AG08396 (cell line): ENCODE measurements at places on chromosomes 13 and 19.

- peak; percentile 26 for DNase-seq
Observed at GRCh38 chr13:113273851-113274590, 23.0 kb upstream of the LAMP1 start.

DNA sequence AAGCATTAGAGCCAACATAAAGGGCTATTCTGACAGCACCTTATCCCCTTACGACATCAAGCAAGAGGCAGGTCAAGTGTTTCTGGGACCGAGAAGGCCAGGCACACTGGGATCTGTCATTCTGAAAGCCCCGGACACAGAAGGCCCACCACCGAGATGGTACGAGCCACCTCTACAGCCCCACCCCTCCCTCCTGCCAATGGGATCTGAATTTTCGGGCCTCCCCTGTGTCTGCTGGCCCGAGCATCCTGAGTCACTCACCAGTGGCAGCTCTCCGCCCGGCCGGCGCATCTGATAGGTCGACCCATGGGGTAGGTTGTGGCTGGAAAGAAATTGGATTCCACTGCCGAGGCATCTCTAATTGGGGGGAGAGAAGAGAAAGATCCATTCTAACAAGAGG lies 2.6 kb downstream of the TIMM44 start:
- DNase-seq = no peak

DNA sequence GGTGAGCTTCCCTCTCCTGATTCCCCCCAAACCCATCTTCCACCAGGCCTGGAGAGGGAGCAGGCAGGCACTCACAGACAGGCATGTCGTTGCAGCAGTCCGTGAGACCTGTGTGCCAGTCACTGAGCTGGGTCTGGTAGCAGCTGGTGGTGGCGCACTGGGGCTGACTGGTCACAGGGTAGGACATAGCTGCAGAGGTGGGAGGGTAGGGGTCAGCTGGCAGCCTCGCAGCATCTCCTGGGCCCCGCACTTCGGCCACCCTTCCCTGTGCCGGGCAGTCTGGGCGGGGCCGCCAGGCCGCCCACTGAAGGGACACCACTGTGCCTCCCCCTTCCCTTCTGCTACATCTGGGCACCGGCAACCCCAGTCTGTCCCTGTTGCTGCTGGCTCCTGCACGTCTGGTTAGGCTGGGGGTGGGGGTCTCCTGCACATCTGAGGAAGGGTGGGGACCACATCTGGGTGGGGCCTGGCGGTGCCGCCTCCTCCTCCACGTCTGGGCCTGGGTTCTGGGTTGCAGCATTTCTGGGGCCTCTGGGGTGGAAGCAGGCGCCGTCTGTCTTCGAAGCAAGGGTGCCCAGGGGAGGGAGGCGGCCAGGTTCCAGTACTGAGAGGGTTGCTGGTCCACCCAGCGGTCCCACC lies 1.1 kb downstream of the CNFN start:
- no peak for DNase-seq

DNA sequence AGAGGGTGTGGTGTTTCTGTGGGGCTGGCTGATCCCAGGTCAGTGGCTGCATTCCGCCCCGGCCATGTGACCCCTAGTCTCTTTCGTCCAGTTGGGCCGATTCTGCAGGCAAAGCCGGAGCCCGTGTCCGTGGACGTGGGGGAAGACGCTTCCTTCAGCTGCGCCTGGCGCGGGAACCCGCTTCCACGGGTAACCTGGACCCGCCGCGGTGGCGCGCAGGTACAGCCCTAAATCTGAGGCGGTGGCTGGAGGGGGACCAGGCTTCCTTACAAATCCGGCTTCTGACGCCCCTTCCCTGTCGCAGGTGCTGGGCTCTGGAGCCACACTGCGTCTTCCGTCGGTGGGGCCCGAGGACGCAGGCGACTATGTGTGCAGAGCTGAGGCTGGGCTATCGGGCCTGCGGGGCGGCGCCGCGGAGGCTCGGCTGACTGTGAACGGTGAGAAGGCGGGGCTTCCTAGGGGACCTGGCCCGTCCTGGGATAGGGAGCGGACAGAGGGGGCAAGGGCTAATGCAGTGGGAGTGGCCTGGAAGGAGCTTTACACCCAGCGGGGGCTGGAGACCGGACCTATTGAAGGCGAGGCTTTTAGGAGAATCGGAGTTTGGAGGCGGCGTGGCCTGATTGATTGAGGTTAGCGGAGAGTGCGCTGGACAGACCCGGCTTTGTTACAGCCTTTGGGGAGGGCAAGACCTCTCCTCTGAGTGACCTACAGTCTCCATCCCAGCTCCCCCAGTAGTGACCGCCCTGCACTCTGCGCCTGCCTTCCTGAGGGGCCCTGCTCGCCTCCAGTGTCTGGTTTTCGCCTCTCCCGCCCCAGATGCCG lies 4.3 kb downstream of the KIRREL2 start:
- no peak for DNase-seq

DNA sequence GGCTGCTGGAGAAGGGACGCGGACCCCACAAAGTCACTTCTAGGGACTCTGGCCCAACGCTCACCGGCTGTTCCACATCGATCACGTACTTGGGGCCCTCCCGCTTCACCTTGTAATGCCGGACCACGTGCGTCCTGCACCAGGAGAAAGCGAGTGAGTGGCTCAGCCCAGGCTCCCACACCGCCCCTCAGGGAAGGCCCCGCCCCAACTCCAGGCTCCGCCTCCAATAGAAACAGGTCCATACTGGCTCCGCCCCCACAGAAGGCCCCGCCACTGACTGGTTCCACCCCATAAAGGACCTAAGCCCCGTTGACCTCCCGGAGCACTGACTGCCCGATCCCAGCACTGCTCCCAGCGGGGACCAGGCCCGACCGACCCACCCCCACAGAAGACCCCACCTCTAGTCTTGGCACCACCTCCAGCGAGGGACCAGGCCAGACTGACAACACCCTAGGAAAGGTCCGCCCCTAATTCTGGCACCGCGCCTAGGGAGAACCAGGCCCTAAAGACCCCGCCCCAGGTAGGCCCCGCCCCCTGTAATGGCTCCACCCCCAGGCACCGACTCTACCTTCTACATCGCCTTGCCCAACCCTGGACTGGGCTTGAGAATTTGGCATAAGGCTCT lies 11.3 kb downstream of the STAP2 start:
- DNase-seq = peak; percentile 69

DNA sequence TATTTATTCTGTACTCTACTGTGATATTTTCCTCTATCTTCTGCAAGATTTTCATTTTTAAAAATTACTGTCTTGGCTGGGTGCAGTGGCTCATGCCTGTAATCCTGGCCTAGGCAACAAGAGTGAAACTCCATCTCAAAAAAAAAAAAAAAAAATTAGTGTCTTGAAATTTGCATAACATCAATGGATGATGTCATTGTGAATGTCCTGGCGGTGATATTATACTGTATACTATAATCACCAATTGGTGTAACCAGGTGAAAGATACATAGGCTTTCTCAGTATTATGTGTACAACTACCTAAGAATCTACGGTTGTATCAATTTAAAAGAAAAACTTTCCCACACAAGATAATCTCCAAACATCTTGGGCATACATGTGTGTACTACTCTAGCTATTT lies 15.2 kb downstream of the ZNF331 start:
- DNase-seq = no peak

DNA sequence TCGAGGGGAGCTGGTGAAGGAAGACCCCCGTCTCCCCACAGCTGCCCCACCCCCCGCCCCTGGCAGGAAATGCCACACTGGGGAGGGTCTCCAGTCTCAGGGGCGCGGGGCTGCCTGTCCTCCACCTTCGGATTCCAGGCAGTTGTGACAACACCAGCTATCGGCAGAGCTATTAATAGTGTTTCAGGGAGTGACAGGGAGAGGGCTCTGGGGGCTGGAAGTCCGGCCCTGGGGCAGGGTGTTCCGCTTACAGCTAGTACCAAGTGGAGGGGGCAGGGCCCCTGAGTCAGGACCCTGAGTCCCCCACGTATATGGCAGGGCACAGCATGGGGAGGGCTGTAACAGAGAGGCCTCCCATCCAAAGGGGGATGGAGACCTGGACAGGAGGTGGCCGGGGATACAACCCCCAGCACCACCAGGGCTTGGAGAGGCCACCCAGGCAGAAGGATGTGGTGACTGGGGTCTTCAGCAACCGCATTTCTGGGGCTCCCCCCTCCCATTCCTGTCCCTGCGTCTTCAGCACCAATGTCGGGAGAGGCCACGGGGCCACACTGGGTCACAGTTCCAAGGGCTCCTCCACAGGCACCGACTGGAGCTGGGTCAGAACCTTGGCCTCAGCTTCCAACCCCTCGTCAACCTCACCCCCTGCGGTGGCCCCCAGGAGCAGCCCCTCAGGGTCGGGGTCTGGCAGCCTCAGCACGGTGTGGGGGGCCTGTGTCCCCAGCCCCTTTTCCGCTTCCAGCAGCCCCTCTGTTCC lies 3.9 kb downstream of the SIX5 start:
- DNase-seq = no peak

DNA sequence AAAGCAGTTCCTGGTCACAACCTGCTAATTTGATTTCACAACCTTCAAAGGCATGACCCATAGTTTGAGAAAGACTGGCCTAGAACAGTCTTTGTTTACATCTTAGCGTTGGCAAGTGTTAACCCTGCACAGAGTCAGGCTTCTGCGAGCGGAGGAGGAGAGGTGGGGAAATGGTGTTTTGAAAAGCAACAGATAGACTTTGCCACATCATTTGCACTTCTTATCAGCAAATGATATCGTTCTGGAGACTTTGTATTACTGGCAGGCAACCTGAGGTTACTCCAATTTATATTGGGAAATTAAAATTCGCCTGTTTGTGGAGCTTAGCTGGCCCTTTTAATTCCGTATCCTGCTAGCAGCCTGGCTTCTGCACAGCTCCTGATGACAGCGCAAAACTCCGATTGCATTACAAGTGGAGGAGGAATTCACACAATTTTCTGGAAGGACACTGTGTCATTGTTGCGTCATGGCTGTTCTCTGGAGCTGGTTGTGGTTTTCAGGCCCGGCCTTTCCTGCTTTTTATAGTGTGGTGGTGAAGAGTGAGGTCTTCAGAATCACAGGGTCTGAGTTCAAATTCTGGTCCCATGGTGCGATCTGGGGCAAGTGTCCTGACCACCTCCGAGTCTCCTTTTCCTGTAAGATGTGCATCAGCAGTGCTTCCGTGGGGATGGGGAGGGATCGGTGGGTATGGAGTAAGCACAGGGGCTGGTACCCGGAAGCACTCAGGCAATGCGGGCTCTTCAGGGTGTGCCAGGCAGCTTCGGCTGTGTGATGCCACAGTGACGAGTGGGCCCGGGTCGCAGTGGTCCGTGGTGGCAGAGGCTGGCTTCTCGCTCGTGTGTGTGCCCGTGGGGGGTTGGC lies 49.1 kb upstream of the EHD2 start:
- DNase-seq = peak; percentile 92
